Stimulated activated naive B cell treated with anti-CD40 and anti-IgM and Interleukin-4, amounts not matched to agents 10 μg/mL and 1 μg/mL and 100 μg/mL, for 72 hours (primary cell): ENCODE measurements at places on chromosomes 5 and 9.

DNA sequence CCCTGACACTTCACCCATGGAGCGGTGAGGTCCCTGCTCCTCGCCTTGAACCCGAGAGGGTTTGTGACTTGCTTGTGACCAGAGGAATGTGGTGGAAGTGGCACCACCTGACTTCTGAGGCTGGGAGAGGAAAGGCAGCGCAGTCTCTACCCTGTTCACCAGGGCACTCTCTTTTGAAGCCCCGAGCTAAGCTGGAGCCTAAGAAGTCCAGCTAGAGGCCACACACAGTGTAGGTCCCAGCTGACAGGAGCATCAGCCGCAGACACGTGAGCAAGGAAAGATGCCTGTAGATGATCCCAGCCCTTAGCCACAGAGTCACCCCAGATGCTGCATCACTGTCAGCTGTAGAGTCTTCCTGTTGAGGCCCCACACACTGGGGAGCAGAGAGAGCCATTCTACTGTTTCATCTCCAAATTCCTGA, 1.7 kb upstream of the ANGPTL2 start:
- no peak for DNase-seq

GRCh38 chr9:113461943-113462342, 1.6 kb upstream of the RGS3 start:
- DNase-seq, result no peak

- no peak for DNase-seq
Measured at GRCh38 chr5:61328791-61329549, 3.1 kb upstream of the ZSWIM6 start.

GRCh38 chr9:93054758-93055704, 3.5 kb upstream of the SUSD3 start:
- no peak for DNase-seq

- DNase-seq, result peak; percentile 78
Measured at GRCh38 chr9:27529316-27530278, at the start of gene MOB3B. MOB3B (minus strand) TSS chr9:27529814; CDS start chr9:27455550, 74,264 bp downstream.

GRCh38 chr9:115946530-115946929, 207.1 kb upstream of the PAPPA start:
- DNase-seq, result no peak

- no peak for DNase-seq
Measured at GRCh38 chr5:154390096-154390495, 55.7 kb upstream of the SAP30L start.

GRCh38 chr5:40331616-40332015, 348.1 kb upstream of the PTGER4 start:
- no peak for DNase-seq

- no peak for DNase-seq
Measured at GRCh38 chr5:143349177-143349576, 54.3 kb downstream of the NR3C1 start.

- DNase-seq, result no peak
Measured at GRCh38 chr5:107831612-107832395, 161.1 kb upstream of the EFNA5 start.

DNA sequence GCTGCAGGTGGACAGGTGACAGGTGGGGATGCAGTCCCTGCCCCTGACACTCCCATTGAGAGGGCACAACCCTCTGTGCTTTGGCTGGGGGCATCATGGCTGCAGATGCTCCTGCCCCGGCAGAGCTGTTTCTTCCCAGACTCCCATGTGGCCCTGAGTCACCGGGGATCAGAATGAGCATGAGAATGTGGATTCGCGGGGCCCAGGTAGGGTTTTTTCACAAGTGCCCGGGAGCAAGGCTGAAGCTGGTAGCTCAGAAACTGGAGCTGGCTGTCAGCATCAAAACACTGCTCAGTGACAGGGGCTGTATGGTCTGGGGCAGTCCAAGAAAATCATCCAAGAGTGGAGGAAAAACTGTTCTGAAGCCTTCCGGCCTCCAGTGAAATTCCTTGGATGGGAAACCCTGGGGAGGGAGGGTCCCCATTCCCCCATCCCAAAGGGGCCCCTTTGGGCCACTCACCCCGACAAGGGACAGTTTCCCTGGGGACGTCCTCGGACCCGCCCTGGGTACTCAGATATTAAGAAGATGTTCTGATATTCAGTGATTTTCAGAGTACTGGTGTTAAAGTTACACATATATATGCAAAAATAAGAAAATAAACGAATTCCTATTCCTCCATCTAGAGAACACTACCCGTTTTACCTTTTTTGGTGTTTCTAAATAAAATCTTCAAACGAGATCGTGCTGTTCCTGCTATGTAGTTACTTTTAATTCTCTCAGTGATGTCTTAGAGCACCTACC, 120.1 kb upstream of the LPCAT1 start:
- no peak for DNase-seq

- DNase-seq, result no peak
Measured at GRCh38 chr5:139593716-139594319, 32.7 kb downstream of the UBE2D2 start.

DNA sequence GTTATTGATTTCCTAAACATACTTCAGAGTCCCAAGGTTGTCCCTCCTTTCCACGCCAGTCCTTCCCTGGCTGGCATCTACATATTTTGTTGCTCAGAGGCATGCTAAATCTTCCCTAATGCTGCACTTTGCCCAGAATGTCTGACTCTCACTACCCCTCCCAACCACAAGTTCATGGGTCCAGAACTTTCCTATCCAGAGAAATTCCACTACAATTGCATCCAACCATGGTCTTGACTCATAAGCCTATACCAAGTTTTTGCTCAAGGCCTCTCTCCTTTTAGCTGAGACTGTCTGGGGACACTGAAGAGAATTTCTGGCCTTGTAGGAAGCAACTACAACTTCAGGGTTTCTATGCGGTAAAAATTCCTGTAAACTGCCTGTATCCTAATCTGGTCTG, 206.3 kb downstream of the BNC2 start:
- no peak for DNase-seq

DNA sequence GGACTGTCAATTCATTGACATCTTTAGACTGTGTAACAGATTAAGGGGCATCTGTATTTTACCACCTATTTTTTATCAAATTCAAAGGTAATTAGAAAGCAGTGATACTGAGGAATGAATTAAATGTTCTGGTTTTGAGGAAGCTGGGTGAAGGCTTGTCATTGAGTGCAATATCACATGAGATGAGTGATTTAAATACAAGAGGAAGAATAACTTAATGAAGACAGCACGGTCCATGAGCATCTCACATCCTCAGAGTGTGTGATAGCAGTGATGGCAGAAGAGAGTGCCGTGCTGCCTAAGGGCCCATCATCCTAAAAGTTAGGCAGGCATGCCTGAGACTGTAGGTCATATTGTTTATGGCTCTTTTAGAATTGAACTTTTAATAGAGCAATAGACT, 263.3 kb downstream of the MAST4 start:
- no peak for DNase-seq

GRCh38 chr5:126198531-126198930, 224.7 kb upstream of the GRAMD2B start:
- DNase-seq, result no peak

- no peak for DNase-seq
Measured at GRCh38 chr5:91179018-91179417, 204.1 kb downstream of the ARRDC3 start.

- no peak for DNase-seq
Measured at GRCh38 chr9:19799784-19800183, 10.9 kb upstream of the SLC24A2 start.

- DNase-seq, result no peak
Measured at GRCh38 chr5:144465441-144465840, 294.8 kb downstream of the KCTD16 start.

- no peak for DNase-seq
Measured at GRCh38 chr9:34271265-34272006, 57.6 kb downstream of the KIF24 start.

GRCh38 chr5:175460126-175460525, 16.1 kb upstream of the DRD1 start:
- no peak for DNase-seq

DNA sequence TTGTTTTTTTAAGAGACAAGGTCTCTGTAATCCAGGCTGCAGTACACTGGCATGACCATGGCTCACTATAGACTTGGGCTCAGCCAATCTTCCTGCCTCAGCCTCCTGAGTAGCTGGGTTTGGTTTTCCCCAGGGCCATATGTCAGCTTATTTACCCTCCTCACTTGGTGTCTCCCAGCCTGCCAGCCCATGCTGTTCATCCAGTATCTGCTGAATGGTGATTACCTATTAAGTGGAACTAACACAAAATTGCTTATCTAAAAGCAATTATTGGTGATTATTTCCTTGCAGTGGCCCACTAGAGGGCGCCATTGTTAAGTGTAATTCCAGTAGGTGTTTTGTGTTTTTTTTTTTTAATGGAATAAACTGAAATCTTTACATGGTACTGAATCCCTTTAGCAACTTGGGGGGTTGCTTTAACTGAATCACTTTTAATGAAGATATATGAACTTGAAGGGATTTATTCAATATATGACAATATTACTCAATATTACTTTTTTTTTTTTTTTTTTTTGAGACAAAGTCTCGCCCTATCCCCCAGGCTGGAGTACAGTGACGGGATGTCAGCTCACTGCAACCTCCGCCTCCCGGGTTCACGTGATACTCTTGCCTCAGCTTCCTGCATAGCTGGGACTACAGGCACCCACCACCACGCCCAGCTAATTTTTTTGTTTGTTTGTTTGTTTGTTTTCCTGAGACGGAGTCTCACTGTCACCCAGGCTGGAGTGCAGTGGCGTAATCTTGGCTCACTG, 13.8 kb downstream of the EXOSC2 start:
- DNase-seq, result peak; percentile 25

DNA sequence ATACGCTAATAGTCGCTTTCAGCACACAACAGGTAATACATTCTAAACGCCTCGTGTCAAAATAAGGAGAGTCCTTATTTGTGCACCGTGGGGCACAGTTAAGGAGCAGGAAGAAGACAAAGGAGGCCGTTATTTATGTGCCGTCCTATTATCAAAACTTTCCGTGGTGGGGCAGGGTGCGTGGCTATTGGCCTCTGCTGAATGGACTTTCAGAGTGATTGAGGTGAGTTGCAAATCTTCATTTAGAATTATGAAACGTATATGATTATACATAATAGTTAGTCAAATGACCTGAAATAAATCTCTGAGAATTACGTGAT, 833 bp downstream of the C5orf24 start:
- DNase-seq, result no peak

DNA sequence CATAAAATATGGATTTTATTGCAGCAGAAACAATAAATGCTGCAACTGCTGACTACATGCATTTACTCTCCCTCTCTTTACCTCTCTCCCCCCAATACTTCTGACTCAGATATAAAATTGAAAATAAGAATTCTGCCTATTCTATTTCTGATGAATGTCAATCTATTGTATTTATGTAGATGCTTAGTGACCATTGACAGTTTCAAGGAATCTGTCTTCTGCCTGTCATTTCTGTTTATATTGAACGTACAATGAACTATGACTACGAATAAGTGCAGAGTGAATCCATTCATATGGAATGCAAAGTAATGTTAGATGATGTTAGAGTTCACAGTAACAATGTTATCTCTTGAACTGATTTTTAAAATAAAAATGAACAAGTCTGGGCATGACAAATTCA, 898 bp downstream of the CDH10 start:
- no peak for DNase-seq
